ENCODE measurements at places on chromosomes 2 and 18.

DNA sequence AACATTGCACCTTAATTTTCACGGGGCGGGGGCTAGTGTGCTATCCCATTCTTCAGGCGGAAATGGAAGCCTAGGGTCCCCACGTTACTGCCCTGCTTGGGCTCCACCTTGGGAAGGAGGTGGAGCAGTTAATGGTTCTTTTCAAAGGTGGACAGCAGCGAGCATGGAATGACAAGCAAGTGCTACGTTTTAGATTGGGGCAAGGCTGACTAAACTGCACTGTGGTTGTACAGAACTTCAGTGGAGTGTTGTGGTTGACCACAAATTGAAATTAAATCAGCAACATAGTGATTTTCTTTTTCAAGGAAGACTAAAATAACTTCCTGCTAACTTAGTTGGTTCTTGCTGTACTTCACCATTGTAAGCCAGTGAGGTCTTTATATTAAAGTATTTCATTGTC is 47.0 kb downstream of the CHRNA1 start:
- peak; percentile 15 for DNase-seq

DNA sequence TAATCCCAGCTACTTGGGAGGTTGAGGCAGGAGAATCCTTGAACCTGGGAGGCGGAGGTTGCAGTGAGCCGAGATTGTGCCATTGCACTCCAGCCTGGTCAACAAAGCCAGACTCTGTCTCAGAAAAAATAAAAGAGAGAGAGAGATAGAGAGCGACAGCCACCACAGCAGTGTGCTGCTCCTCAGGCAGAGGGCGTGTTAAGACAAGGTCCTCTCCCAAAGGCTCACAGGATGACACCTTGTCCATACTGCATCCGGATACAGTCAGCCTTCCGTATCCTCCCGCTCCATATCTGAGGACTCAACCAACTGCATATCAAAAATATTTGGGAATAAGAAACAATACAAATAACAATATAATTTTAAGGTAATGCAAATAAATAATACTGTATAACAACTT is 20.1 kb downstream of the ARL4C start:
- DNase-seq: no peak

DNA sequence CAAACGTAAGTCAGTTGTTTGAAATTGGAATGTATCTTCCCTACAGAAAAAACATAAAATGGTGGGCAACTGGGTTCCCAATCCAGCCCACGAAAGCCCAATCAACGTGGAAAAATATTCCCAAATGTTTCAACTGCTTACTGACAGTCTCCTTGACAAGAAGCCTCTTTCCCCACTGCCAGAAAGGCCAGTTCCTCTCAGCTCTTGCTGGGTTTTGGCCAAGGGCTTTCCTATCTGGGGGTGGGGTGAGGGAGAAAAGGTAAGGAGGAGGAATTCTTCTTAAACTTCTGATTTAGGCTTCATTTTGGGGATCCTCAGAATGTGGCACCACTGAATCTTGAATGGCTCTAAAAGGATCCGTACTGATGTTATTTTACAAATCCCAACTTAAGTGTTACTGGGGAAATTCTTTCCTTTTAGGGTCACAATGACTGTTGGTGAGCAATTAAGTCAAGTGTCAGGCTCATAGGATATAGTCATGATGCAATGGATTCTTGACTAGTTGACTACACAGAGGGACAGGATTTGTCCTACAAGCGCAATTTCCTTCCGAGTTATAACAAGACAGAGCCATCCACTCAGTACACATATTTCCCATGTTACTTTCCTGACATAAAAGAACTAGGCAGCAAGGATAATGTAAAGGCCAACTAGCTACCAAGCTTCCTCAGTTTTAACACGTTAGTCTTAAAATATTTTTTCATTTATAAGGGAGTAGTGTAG is 73.6 kb downstream of the SPRED2 start:
- DNase-seq: no peak

DNA sequence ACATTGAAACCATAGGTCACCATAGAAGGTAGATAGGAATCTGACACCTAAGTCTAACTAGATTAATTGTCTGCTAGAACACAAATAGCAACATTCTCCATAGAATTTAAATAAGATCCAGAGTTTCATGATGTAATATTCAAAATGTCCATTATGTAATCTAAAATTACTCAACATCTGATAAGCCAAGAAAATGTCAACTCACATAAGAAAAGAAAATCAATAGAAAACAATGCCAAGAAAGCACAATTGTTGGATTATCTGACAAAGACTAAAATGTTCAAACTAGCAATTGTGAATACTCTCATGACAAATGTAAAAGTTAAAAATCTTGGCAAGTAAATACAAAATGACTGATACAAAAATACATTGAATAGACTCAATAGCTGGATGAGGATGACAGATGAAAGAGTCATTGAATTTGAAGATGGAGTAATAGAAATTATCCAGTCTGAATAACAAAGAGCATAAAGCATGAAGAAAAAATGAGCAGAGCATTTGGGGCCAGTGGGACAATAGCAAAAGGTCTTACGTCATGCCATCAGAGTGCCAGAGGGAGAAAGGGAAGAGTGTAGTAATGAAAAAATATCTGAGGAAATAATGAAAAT is 358.6 kb downstream of the METTL4 start:
- no peak for DNase-seq

- no peak for DNase-seq
These were observed 188.0 kb upstream of the GLI2 start for GRCh38 chr2:120547662-120548061.

GRCh38 chr2:241534293-241534692 is 24.3 kb upstream of the BOK start:
- DNase-seq: no peak

GRCh38 chr2:168116448-168116847 is 130.9 kb downstream of the STK39 start:
- no peak for DNase-seq

DNA sequence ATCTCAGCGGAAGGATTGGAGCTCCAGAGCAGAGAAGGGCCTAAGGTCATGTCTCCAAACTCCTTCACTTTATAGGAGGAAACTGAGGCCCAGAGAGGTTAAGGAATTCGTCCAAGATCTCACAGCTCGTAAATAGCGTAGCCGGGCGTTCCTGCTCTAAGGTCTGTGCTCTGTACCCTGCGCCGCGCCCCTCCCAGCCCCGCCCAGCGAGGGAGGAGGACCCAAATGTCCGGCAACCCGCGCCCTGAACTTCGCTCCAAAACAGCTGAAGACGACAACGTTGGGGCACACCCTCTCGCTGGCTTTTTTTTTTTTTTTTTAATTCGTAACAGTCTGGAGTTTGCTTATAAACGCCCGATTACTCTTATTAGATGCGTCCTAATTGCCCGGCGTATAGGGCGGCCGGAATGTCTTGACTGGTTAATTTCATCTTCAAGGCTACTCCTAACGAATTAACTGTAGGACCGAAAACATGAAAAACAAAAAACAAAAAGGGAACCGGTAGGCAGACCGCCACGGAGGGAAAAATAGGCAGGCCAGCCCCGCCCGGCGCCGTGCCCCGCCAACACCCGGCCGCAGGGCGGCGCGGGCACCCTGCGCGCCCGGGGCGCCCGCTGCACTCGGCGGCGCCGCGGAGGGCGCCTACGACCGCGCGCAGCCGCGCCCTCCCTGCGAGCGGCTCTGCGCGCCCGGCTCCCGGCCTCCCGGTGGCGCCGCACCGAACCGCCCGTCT is 928 bp upstream of the FOSL2 start:
- DNase-seq: peak; percentile 73

DNA sequence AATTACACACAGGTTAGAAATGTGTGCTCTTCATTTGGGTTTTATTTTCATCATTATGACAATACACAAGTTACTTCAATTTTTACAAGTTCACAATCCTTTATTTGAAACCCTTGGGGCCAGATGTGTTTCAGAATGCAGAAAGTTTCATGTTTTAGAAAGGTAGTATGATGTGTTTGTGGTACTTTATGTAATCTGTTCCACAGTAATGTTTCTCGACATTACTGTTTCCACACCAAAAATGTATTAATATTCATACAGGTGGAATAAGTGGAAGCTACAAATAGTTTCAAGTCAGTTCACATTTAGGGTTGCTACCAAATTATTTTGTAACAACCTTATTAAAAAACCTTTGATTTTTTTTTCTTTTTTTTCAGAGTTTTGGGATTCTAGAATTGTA is 10.4 kb downstream of the UBE2E3 start:
- no peak for DNase-seq

Data from activated CD4-positive, alpha-beta T cell treated with anti-CD3 and anti-CD28 coated beads, Interleukin-2, amount 50 U/mL, for 1 hour (primary cell).